ENCODE measurements at places on chromosomes 7 and 10. TPM values are rescaled to one million over a fixed set of nuclear protein-coding genes. Genes with fewer than 3 reads are reported as not detected.

Gene LRRC61
- total RNA-seq = 13.1 TPM

Gene MACC1
- total RNA-seq = 0.50 TPM

Gene MRC1
- total RNA-seq = not detected

Gene CRHR2
- not detected for total RNA-seq

Gene HABP2
- not detected for total RNA-seq
